ENCODE measurements at places on chromosomes 11 and 22.
A peak's percentile ranks its signal among the peaks of the same experiment; 100 is the strongest.

DNA sequence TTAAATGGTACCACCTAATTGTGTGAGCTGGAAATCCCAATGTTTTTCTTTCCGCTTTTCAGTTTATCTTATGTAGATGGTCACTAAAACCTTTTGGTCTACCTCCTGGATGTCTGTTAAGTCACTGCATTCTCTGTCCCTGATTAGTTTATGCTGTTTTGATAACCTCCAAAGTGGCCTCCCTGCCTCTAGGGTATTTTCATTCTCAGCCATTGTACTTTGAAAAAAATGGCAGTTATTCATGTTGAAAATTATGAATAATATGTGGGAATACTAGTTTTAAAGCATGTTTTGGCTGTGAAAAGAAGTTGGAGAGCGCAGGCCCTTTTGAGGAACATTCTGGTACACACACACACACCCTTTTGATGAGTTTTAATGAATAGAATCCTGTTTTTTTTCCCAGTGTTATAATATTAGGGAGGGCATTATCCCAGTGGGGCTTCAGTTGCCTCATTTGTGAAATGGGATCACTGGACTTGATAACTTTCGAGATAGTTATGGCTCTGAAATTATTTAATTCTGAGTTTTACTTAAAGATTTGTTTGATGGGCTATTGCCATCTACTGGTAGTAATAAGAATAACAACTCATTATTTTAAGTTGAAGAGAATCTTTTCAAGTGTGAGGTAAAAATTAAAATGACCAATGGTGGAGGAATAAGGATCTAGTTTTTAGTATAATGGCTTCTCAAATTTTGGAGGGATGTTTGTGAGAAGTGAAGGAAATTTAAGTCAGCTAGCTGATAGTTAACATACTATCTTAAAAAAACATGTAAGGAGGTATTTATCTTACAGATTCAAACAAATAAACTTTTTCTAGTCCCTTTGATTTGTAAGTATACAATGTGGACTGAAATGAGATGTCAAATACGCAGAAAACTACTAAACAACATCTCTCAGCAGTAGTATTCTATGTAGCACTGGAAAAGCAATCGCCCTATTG is 3.9 kb downstream of the FDX1 start:
- peak; percentile 49 for DNase-seq

- no peak for DNase-seq
Measured at GRCh38 chr11:97229936-97230335, 840.1 kb downstream of the JRKL start.

GRCh38 chr11:68569357-68569756 is 108.8 kb downstream of the PPP6R3 start:
- DNase-seq: no peak

GRCh38 chr11:12573707-12574485 is 100.3 kb upstream of the TEAD1 start:
- DNase-seq: no peak

- DNase-seq: peak; percentile 73
Measured at GRCh38 chr11:94543695-94544645, at the start of gene FUT4. FUT4 (plus strand) TSS chr11:94543921; CDS start chr11:94544134, 213 bp downstream.
